CD4-positive, alpha-beta memory T cell (primary cell): ENCODE measurements at places on chromosomes 11 and 22.

DNA sequence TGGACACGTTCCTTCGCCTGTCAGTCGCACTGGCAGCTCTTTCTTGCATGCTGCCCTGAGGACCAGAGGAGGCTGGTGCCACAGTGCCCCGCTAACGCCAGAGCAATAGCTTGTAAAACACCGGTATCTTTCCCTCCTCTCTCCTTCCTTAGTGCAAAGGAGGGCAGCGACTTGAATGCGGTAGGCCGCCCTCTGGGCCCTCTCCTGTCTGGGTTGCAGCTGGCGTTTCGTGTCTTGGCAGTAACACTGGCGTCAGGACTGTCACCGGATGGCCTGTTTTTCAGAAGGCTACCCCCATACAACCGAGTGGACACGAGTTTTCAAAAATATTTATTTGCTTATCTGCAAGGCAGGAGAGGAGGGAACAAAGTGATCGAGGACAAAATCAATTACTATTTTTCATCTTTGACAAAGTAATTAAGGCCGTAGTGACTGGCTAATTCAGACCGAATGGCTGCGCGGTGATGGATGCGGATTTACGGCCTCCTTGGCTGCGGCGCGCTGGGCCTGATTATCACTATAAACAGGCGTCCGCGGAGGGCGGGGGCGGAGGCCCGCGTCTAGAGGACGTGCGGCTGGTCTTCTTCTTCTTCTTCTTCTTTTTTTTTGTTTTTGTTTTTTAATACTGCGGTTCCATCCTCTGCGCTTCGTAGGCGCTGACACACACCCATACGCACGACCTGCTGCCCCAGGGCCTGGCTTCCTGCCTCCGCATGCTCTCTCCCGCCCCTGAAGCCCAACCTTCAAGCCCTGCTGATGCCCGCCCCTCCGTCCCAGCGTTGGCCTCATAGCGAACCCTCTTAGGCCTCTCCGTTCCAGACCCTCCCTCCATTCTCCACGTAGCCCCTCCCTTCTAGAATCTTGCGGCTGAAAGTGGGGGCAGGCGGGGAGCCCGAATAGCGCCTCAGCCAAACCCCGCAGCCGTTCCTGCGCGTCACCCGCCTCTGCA is 2.9 kb upstream of the SLC6A5 start:
- no peak for DNase-seq

- DNase-seq: no peak
These were observed 1.8 kb upstream of the TPBGL start for GRCh38 chr11:75238595-75239440.

DNA sequence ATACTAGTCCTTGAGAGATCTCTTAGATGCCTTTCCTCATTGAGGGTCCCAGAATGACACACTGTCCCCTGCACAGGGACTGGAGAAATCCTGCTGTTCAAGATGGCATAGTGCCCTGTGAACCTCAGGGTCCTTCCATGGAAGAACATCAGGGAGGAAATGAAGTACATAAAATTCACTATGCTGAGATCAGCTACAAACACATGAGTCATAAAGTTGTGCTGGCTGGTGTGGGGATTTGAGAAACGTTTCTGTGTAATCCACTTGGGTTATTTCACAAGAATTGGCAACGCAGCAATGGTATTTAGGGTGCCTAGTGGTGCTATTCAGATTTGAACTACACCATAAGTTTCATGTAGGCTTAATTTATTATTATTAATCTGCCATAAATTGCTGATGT is 174.4 kb downstream of the MAML2 start:
- no peak for DNase-seq

DNA sequence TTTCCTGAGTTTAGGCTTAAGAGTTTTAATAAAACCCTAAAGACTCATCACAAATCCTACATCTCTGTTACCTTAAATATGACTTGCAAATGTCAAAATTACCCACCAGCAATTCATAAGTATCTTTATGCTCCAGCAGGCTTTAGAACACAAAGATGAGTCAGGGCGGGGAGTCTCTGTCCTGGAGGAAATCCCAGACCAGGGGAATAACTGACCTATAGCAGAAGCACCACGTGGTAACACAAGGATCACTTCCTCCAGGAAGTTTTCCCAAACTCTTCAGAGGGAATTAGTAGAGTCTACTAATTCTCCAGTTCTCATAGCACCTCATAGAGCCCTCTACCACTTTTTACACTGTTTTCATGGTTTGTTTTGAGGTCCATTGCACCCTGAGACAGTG is 217.0 kb downstream of the NAV2 start:
- DNase-seq: no peak

DNA sequence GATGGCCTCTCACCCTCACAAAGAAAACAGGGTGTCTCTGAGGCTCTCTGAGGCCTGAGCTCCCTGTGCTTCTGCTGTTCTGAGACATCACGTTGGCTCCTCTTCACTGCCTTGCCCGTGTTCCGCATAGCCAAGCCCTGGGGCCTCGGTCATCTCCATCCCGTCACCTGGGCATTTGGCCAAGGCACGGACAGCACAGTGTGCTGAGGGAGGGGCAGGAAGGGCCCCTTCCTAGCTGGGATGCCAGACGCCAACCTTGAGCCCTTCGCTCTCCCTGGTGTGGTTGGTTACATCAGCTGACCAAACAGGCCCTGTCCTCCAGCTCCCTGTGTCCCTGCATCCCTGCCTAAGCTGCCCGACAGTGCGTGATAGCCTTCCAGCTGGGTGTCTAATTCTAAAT is 25.9 kb downstream of the MOV10L1 start:
- no peak for DNase-seq

GRCh38 chr11:84313830-84314359 is 1027.7 kb upstream of the CCDC90B start:
- DNase-seq: no peak

DNA sequence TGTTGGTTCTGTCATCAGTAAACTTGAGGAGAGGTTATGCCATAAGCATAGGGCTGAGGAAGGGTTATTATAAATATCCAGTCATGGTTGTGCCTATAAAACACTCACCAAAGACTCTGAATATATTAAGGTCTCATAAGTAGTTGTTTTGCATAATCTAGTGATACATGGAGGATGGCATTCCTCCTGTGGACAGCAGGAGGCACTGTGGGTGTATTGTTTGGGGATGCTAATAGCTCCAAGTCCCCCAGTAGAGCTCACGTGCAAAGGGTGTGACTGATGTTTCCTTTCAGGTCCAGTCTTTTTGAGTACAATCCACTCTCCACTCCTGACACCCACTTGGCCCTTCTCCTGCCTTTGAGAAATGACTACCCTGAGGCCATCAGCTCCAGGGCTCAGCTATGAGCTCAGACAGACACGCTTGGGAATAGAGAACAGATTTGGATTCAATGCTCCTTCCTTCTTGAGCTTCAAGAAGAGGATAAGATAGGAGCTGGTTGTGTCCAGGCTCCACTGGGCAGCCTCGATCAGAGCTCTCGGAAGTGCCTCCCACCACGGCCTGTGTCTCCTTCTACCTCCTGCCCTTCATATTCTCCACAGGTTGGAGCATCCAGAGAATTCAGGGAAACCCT is 85.2 kb upstream of the IGLL5 start:
- DNase-seq: peak; percentile 38

GRCh38 chr22:35103761-35104160 is 37.8 kb downstream of the ISX start:
- no peak for DNase-seq

- no peak for DNase-seq
These were observed 44.7 kb upstream of the CAPRIN1 start for GRCh38 chr11:34006876-34007275.
